PC-3 (cell line): ENCODE measurements at places on chromosomes 7 and 10. TPM values are rescaled to one million over a fixed set of nuclear protein-coding genes. Genes with fewer than 3 reads are reported as not detected.

The RBM48 gene
- total RNA-seq: 5.7 and 8.2 TPM in 2 replicates

The HHEX gene
- 2.2 and 3.2 TPM in 2 replicates for total RNA-seq

The CRPPA gene
- 0.75 and 1.2 TPM in 2 replicates for total RNA-seq

The RFC2 gene
- 57.4 and 60.4 TPM in 2 replicates for total RNA-seq

DNA sequence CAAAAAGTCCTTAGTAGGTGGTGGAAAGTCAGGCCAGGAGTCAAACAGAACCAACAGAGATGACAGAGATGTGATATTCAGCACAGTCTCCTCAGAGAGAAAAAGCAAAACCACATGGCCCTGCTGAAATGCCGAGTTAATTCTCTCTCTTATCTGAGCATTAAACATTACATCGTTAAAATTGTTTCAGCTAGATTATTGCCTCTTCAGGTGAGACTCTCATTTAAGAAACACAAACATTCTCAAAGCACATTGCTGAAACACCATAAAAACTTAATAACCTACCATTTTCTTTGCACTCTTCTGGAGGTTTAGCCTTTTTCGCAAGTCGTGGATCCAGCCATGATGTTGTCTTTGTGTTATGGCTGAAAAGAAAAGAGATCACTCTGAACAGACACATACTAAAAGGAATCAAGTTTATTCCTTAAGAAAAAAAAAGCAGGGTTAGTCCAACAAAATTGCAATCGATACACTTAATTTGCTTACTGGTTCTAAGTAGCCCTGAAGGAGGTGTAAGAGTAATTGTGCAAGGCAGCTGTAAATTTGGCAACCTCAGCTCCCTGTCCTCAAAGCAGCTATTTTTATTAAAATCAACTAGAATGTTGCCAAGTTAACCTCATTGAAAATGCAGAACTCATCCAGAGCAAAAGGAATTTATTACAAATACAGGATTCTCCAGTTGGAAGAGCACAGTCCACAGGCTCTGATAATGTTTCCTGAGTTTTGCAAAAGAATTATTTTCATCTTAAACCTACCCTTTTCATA, 691.1 kb downstream of the PHTF2 start:
- no peaks in the 10 kb centered on the region for H3K4me1 ChIP-seq
- H3K4me3 ChIP-seq: no peak overlapping the region
- peaks cover 90% of the 10 kb centered on the region for H3K27me3 ChIP-seq
- no peak for DNase-seq
- no peak overlapping the region for H3K27ac ChIP-seq
- H3K36me3 ChIP-seq: no peaks in the 10 kb centered on the region

DNA sequence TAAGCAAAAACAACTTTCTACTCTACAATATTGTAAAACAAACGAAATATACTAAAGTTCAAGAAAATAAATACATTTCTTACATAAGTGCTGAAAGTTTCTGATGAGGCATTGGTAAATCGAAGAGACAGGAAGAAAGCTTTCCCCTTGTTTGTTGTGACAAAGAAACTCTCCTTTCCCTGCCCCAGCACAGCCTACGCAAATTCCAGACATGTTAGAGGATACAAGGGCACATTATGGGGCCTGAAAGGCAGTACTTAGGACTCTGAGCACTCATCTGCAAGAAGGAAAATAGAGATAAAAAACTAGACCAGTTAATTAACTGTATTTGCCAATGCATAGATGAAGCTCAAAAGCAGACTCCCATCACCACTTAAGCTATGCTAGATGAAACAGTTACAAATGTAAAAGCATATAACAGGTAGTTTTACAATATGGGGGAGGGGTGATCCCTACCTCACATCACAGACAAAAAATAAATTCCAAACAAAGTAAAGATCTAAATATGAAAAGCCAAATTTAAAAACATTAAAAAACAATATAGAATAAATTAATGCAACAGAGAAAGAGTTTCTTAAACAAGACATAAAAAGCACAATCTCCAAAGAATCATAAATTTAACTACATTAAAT, 21.8 kb downstream of the ARHGAP19 start:
- H3K4me1 ChIP-seq: no peaks in the 10 kb centered on the region
- no peaks in the 10 kb centered on the region for H3K36me3 ChIP-seq
- no peak overlapping the region for H3K27ac ChIP-seq
- DNase-seq: no peak
- no peaks in the 10 kb centered on the region for H3K27me3 ChIP-seq
- H3K4me3 ChIP-seq: no peak overlapping the region

DNA sequence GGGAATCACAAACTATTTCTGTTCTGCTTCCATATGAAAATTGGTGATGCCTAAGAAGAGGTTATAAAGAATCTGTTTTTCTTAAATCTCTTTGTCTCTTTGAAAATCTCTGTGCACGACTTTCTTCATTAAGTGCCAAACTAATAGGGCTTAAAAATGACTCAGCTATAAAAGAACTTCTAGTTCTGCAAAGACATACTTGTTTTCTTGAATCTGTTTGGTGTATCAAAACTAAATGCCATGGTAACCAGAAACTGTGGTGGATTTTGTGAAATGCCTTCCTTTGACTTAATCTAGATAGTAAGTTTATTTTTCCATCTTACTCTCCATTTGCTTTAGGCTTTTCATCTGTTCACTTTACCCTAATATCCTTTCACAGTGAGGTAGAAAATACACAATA, 417.8 kb downstream of the PARD3 start:
- no peak overlapping the region for H3K27ac ChIP-seq
- no peak overlapping the region for H3K4me3 ChIP-seq
- H3K27me3 ChIP-seq: no peaks in the 10 kb centered on the region

DNA sequence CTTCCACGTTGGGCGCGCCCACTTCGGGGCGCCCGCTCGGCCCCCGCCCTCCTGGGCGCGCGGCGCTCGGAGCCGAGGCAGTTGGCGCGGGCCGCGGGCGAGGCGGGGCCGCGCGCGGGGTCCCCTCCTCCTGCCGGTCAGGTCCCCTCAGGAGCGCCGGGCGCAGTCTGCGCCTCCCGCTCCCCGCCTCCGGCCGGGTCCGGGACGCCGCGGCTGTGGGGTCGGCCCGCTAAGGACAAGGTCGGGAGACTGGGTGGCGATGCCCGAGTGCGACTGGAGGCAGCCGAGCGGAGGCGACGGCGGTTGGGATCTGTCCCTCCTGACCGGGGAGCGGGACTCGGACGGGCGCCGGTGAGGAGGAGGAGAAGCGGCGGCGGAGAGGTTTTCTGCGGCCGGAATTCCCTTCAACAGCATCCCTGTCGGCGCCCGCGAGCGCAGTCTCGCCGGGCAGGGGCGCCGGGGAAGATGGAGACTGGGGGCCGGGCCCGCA, at the start of gene ATRNL1:
TSS of gene ATRNL1 (plus strand) at position 80 of the 490 bp plus-strand sequence. CDS start at position 466, 386 bp downstream.
- H3K27ac ChIP-seq: no peak within 1 kb of the TSS
- DNase-seq: no peak
- peak within 1 kb of the TSS; percentile 53 for H3K4me3 ChIP-seq
- H3K27me3 ChIP-seq: peaks cover 70% of the 10 kb centered on the region
- H3K4me1 ChIP-seq: no peaks in the 10 kb centered on the region
- H3K36me3 ChIP-seq: no peaks in the 10 kb centered on the region

DNA sequence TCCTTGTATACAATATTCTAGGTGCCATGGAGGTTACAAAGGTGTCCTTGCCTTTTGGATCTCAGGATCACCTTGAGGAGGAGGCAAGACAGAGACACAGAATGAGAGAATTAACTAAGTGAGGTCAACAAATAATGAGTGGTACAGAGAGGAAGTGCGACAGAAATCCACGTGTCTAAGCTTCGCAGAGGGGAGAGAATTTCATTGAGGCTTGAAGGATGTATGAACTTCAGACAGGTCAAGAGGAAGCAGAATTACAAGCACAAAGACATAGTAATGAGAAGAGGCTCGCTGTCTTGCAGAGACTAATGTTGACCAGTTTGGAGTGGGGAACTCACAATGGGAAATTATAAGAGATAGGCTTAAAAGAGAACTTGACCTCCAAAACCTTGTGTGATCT, 308.7 kb downstream of the FRMD4A start:
- no peak for DNase-seq
- no peaks in the 10 kb centered on the region for H3K36me3 ChIP-seq

DNA sequence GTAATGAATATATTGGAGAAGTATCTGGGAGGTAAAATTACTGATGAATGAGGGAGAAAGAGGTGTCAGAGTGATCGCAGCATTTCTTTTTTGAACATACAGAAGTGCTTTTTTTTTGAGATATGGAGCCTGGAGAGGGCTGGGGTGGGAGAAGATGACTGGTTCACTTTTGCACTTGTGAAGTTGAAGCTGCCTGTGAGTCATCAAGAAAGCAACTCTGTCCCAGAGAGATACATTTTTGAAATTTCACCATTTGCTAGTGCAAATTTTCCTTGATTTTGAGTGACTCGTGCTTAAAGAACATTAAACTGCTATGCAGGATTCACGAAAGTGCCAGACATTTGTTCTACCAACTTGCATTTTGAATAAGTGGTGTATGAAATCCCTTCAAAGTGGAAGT, 81.8 kb downstream of the ADRA2A start:
- no peak for DNase-seq
- H3K4me1 ChIP-seq: no peaks in the 10 kb centered on the region
- no peaks in the 10 kb centered on the region for H3K36me3 ChIP-seq
- no peak overlapping the region for H3K4me3 ChIP-seq
- H3K27ac ChIP-seq: no peak overlapping the region
